Naive thymus-derived CD4-positive, alpha-beta T cell (primary cell): ENCODE measurements at places on chromosomes 13 and 19. TPM values are rescaled to one million over a fixed set of nuclear protein-coding genes. Genes with fewer than 3 reads are reported as not detected.

- H3K36me3 ChIP-seq: no peaks in the 10 kb centered on the region
- no peaks in the 10 kb centered on the region for H3K27me3 ChIP-seq
- DNase-seq: peak; percentile 3
Measured at GRCh38 chr13:110944121-110944967, 29.5 kb upstream of the ANKRD10 start.

DNA sequence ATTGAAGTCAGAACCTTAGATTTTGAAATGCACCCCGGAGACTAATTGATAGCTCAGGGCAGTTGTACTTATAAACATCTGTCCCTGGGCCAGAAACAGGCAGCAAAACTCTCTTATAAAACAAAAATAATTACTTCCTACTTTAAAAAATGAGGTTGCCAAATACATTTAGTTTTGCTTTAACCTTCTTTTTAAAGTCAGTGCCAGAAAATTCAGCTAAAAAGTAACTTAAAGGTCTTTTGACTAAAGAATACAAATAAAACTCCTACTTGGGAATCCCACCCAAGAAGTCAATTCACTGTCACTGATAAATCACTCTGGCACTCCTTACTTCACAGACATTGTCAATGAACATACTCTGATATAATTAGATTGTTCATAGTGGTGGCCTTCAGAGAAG is 60.7 kb downstream of the DOCK9 start:
- H3K4me1 ChIP-seq: peaks cover 12% of the 10 kb centered on the region
- H3K27me3 ChIP-seq: no peaks in the 10 kb centered on the region
- H3K27ac ChIP-seq: no peak overlapping the region
- no peak overlapping the region for H3K4me3 ChIP-seq

DNA sequence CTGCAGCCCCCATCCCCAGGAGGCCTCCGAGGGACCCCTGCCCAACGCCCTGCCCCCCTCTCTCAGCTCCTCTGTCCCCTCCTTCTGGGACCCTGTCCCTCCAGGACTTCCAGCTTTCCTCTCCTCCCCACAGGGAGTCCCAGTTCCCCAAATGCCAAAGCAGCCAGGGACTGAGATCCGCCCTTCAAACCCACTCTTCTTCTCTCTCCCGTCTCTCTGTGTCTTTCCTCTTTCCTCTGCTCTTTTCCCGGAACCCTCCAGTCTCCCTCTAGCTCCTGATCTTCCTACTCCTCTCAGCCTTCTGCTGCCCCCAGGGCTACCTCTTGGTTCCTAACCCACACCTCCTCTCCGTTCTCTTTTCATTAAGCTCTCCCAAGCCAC is 377 bp downstream of the CA11 start:
- H3K4me1 ChIP-seq: peaks cover 21% of the 10 kb centered on the region
- no peak for DNase-seq
- H3K27ac ChIP-seq: peak overlapping the region; percentile 79
- H3K36me3 ChIP-seq: no peaks in the 10 kb centered on the region
- no peaks in the 10 kb centered on the region for H3K27me3 ChIP-seq
- peak overlapping the region; percentile 94 for H3K4me3 ChIP-seq

- DNase-seq: no peak
- H3K4me3 ChIP-seq: no peak overlapping the region
- H3K36me3 ChIP-seq: no peaks in the 10 kb centered on the region
- H3K4me1 ChIP-seq: peaks cover 7% of the 10 kb centered on the region
Measured at GRCh38 chr13:112668924-112669323, 20.9 kb upstream of the ATP11A start.

- H3K4me3 ChIP-seq: no peak overlapping the region
- no peak overlapping the region for H3K27ac ChIP-seq
- H3K4me1 ChIP-seq: no peaks in the 10 kb centered on the region
- H3K36me3 ChIP-seq: no peaks in the 10 kb centered on the region
- DNase-seq: no peak
Measured at GRCh38 chr13:92769046-92769445, 457.6 kb upstream of the GPC6 start.

GRCh38 chr13:41944229-41944628 is 16.7 kb downstream of the VWA8 start:
- no peaks in the 10 kb centered on the region for H3K36me3 ChIP-seq
- no peak overlapping the region for H3K27ac ChIP-seq
- DNase-seq: no peak
- H3K27me3 ChIP-seq: no peaks in the 10 kb centered on the region
- no peaks in the 10 kb centered on the region for H3K4me1 ChIP-seq

DNA sequence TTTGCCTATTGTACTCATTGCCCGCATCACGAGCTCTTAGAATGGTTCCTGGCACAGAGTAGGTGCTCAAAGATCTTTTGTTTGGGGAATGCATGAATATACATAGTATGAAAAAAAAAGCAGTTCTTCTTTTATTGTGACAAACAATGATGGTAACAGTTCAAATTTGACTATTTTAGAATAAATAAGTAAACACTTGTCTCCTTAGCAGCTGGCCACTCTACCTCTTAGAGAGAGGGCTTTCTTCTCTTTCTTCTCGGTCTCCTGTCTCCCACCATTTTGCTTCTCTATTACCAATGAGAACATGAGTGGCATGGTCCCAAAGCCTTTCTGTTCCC is 639 bp upstream of the SLAIN1 start:
- peaks cover 18% of the 10 kb centered on the region for H3K4me1 ChIP-seq
- H3K27ac ChIP-seq: peak overlapping the region; percentile 87
- no peaks in the 10 kb centered on the region for H3K27me3 ChIP-seq
- H3K36me3 ChIP-seq: no peaks in the 10 kb centered on the region

- H3K4me1 ChIP-seq: peaks cover 27% of the 10 kb centered on the region
- no peak overlapping the region for H3K4me3 ChIP-seq
- DNase-seq: no peak
- no peaks in the 10 kb centered on the region for H3K27me3 ChIP-seq
Measured at GRCh38 chr19:10766671-10767201, 48.9 kb downstream of the DNM2 start.

GRCh38 chr13:103153466-103153865 is 87.2 kb upstream of the SLC10A2 start:
- DNase-seq: no peak
- H3K36me3 ChIP-seq: no peaks in the 10 kb centered on the region
- no peak overlapping the region for H3K27ac ChIP-seq
- H3K27me3 ChIP-seq: no peaks in the 10 kb centered on the region
- no peaks in the 10 kb centered on the region for H3K4me1 ChIP-seq

The C13orf42 gene
- not detected for total RNA-seq

The SIGLEC5 gene
- total RNA-seq: not detected

The PRODH2 gene
- not detected in 2 replicates for total RNA-seq

The AXL gene
- not detected for total RNA-seq
